ENCODE measurements at places on chromosomes 16 and 17.

DNA sequence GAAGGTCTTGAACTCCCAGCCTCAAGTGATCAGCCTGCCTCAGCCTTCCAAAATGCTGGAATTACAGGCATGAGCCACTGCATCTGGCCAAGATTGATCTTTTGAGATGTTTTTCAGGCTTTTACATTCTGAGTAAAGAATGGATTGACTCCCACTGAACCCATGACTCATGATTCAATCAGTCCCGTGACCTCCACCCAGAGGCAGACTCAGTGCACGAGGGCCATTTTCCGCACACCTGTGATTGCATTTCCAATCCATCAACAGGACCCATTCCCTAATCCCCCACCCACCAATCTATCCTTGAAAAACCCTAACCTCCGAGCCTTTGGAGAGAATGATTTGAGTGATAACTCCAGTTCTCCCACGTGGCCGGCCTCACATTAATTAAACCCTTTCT, 40.4 kb upstream of the PRKCB start:
- no peak for DNase-seq

GRCh38 chr17:46947216-46947615, 24.3 kb downstream of the GOSR2 start:
- DNase-seq, result no peak

DNA sequence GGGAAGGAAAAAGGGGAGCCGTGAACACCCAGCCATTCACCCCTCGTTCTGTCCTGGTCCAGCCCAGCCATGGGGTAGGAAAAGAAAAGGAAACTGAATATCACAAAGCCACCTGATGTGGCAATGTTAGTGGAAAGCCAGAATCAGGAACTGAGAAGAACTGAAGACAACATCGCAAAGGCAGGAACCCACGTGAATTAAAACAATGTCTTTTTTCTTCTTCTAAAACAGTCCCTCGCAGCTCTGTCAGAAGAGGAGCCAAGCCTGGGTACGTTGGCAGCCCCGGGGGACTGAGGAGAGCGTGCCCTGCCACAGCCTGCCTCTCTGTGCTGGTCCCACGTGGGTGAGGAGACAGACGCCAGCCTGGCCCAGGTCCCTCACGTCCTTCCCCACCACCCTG, 55.0 kb downstream of the ZNF423 start:
- no peak for DNase-seq

DNA sequence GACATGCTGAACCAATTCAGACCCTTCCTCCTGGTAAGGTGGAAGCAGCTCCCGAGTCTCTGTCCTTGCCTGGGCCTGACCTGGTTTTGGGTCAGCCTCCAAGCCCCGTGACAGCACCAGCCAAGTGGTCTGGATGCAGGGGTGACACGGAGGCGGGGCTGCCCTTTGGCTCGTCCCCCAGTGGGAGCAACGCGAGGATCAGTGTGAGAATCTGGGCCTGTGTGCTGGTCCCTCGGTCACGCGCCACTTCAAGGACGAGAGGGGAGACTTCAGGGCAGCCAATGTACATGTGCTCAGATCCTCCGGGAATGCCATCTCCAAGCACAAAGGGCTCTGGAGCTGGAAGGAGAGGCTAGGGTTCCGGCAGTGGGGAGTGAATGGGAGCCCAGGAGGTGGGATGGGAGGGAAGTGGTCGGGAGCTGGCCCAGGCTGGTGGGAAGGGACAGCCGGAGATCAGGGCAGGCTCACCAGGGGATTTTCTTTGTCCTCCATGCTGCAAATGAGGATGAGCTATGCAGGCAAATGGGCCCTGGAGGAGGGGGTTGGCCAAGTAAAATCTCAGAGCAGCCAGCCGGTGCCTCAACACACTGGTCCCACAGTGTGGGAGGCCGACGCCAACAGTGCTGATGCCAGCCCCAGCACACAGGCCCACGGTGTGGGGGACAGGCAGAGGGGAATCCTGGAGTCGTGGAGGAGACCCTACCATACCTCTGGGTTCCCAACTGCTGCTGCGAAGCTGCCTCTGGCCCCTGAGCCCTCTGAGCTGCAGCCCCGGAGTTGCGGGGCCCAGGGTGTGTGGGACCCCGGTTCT, 4.2 kb upstream of the NDRG4 start:
- DNase-seq, result no peak

DNA sequence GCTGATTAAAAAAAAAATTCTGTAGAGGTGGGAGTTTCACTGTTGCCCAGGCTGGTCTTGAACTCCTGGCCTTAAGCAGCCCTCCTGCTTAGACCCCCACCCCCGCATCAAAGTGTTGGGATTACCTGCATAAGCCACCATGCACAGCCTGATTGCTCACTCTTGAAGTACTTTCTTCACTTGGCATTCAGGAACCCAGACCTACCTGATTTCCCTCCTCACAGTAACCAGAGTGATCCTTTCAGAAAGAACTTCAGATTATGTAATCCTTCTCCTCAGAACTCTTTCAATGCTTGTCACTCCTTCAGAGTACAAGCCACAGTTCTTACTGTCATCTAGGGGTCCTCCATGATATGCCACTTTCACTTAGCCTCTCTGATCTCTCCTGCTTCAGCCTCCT, 1.4 kb downstream of the EFCAB13 start:
- no peak for DNase-seq

GRCh38 chr17:77391668-77392375, 251.1 kb downstream of the SEC14L1 start:
- DNase-seq, result no peak

GRCh38 chr16:27823421-27823820, 240.1 kb downstream of the GSG1L start:
- no peak for DNase-seq

- DNase-seq, result no peak
Measured at GRCh38 chr17:81518785-81519283, 6.2 kb upstream of the ACTG1 start.

- DNase-seq, result no peak
Measured at GRCh38 chr16:1651094-1651973, 26.7 kb upstream of the JPT2 start.

DNA sequence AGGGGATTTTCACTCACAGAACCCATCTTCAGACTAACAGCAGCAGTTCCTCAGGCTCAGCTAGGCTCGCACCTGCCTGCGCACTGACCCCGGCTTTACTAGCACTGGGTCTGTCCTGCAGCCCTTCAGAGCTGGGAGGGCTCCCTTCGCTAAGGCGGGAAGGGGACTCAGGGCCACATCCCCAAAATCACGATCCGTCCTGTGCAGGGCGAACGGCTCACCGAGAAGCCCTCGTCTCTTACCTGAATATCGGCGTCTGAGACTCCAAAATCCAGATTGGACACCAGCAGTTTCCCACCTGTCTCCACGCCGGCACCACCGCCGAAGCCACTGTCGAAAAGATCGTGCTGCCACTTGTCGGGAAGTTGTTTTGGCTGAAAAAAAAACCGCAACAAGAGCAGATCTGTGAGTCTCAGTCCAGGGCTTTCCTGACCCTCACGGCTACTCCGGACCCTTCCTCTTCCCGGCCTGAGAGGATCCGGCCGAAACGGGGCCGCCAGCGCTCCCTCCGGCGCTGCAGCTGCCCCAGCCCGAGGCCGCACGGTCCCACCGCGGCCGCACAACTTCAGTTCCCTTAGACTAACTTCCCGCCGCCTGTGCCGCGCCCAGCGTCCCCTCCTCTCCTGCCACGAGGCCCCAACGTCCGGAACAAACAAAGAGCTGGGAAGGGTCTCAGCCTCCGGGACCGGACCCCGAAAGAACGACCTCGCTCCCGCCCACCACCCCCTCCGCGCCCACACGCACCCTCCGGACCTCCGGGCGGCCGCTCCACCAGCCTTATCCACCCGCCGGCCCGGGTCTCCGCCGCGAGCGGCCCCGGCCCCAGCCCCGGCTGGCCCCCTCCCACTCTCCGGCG, 711 bp downstream of the ALYREF start:
- DNase-seq, result no peak

DNA sequence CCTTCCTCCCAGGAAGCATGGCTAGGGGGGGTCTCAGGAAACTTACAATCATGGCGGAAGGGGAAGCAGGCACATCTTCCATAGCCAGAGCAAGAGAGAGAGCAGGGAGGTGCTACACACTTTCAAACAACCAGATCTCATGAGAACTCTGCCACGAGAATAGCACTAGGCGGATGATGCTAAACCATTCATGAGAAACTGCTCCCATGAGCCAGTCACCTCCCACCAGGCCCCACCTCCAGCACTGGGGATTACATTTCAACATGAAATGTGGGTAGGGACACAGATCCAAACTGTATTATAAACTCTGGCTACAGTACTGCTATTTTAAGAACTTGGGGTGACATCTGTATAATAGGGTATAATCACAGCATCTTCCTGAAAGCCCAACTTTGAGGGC, 83.1 kb upstream of the CACNG5 start:
- DNase-seq, result no peak

DNA sequence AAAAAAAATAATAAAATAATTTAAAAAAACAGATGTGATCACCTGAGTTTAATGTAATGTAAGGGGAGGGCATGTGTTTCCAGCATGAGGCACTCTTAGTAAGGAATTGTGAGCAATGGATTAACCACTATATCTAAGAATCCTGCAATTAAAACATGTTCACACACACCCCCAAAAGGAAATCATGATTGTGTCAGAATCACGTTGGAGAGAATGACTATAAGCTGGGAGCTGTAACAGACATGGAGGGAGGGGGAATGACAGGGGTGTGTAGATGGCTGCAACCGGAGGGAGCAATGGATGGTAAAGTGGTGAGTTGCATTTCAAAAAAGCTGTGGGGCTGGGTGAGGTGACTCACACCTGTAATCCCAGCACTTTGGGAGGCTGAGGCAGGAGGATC, 13.6 kb upstream of the CCL22 start:
- no peak for DNase-seq

DNA sequence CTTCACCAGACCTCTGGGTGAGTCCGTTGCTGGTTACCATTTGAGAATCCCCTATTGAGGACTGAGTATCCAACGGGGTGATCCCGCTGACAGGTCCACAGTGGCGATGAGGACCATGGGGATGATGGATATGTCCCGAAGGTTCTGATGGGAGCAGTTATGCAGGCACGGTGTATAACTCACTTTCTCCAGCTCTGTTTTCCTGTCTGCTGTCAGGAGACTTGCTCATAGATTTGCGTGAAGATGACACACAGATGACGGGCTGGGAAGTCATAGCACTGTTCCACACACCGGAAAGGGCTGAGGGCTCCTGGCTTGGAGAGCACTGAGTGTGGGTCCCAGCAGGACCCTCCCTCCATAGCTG, 22.2 kb upstream of the ADCY7 start:
- DNase-seq, result no peak

GRCh38 chr17:5780476-5780875, 196.2 kb upstream of the NLRP1 start:
- no peak for DNase-seq

- no peak for DNase-seq
Measured at GRCh38 chr17:35432176-35433074, at the start of gene SLFN12. Gene SLFN12, minus strand, starts transcription at chr17:35432500. Its CDS starts 9,472 bp downstream, at chr17:35423028.

- no peak for DNase-seq
Measured at GRCh38 chr16:81513204-81514040, 68.8 kb downstream of the CMIP start.

DNA sequence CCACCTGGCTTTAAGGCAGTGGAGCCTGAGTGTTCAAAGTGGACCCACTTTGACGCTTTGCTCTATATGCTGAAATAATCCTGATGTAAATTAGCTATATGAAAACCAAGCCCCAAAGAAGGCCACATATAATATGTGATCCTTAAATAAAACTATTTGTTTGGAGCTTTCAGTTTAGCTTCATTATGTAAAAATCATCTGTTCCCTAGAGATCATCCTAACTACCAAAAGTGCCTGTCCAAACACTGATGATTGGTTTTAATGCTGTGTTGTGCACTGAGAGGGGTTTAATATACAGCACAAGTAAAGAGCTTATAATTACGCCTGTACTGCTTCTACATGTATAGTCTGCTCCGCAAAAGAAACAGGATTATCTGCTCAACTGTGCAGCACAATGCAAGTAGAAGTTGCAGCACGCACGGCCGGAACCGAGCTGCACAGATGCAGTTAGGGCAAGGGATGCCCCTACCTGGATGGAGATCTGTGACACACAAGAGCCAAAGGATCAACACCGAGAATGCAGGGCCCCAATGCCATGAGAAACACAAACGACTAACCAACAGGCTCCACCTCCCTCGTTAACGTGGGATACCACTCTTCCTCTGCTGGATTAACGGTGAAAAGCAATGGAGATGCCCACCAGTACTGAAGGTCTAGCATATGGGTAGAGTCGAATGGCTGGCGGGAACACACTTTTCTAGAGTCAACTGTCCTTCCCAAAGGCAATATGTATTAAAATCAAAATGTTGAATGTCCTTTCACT, 20.5 kb downstream of the USP7 start:
- no peak for DNase-seq

- DNase-seq, result no peak
Measured at GRCh38 chr17:1860978-1861377, 31.2 kb downstream of the RPA1 start.

GRCh38 chr17:60165971-60166370, 16.2 kb downstream of the CA4 start:
- no peak for DNase-seq

- no peak for DNase-seq
Measured at GRCh38 chr17:48202959-48203358, 95.4 kb downstream of the SNX11 start.

GRCh38 chr17:39921323-39921722, 2.9 kb upstream of the GSDMB start:
- DNase-seq, result no peak

DNA sequence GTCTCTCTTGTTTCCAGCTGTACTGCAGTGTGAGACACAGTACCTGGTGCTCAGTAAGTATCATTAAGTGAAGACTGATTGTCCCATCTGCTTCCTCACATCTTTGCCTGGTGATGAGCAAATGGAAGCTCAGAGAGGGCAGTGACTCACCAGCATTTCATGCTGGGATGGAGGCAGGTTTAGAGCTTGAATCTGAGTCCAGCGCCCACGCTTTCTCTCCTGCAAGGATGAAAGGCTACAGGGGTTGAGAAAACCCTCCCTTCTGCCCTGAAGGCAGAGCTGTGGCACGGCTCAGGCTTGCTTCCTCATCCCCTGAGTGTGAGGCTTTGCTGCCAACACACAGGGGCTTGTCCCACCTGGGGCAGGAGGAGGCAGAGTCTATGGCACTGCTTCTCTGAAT, 1.5 kb upstream of the RNF112 start:
- DNase-seq, result no peak

DNA sequence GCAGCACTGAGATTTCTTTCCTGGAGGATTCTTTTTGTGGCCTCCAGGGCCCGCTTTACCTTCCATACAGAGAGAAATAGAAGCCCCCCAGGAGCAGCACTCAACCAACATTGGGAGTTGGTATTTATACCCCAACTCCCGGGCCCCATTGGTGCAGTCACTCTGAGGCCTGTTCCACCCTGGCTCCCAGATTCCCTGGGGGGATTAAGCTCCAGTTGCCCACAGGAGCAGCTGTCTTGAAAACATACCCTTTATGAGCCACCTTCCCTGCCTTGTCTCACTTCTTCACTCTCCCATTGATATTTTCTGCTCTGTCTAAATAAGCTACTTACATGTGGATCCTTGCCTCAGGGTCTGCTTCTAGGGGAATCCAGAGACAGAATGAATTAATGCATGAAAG, 167.8 kb downstream of the KATNIP start:
- no peak for DNase-seq

All from DMS 273 treated with DMSO at 0.1 percent for 48 hours (cell line).